ENCODE measurements at places on chromosomes 5 and 9.

DNA sequence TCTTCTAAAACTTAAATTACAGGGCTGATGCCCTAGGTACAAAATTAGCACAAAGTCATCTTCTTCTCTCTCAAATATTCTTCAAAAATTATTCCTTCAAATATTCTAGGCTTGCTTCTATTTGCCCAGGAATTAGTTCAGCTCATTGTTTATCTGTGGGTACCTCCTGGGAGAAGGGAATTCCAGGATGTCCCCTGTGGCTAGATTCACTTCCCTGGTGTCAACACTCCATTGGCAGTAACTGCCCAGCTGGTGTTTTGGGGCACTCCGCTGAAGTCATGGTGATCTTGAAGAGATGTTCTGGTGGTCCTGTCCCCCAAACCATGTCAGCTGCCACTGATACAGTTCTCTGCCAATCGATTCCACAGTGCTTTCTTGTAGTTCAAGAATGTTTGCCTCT lies 26.2 kb upstream of the TGFBR1 start:
- no peak for DNase-seq

DNA sequence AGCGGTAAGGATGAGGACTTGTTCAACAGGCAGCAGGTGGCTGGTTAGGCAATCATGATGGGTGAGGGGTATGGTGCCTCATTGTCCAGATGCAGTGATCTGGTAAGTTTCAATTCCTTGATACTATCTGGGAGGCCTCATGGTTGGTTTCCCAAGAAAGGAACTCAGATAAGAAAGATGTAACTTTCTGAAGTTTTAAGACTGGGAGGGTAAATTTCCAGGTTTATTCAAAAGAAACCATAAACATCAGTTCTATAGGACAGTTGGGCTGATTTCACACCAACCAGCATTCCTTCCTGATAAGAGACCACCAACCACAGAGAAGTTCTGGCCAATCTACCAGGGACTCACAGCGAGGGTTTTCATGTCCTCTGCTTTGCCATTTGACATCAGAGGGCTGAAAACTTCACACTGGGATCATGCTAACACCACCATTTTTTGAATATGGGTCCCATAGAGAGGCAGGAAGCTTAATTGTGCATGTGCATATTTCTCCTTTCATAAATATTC lies 773 bp upstream of the AGGF1 start:
- DNase-seq: no peak

DNA sequence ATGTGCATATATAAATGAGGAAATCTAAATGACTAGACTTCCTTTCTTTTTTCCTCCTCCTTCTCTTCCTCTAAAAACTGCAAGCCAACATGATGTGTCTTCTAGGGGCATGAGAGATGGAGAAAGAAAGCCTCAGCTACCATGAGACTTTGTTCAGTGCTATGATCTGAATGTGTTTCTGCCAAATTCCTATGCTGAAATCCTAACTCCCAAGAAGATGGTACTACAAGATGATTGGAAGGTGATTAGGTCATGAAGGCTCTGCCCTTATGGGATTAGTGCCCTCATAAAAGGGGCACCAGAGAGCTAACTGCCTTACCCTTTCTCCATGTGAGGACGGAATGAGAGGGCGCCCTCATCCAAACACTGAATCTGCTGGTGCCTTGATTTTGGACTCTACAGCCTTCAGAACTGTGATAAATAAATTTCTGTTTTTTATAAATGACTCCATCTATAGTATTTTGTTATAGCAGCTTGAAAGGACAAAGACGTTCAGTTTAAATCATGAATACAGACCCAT lies 72.2 kb upstream of the IL6ST start:
- DNase-seq: no peak

- no peak for DNase-seq
Observed at GRCh38 chr5:62653001-62653863, 74.6 kb downstream of the LRRC70 start.

DNA sequence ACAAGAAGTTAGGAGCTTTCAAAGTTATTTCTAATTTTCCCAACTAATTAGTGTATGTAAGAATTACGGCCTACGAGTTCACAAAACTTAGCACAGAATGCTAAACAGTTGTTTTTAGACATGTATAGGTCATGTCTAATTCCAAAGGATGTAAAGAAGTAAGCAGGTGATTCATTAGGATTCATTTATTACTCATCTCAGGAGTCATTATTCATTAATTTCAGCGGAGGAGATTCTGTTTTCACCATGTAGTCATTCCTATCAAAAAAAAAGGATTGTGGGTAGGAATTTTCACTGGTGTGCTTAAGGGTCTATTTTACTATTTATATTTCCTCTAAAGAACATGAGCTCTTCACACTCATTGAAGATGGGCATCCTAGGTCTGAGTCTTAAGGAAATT lies 532.2 kb downstream of the ACTL7B start:
- peak; percentile 78 for DNase-seq

DNA sequence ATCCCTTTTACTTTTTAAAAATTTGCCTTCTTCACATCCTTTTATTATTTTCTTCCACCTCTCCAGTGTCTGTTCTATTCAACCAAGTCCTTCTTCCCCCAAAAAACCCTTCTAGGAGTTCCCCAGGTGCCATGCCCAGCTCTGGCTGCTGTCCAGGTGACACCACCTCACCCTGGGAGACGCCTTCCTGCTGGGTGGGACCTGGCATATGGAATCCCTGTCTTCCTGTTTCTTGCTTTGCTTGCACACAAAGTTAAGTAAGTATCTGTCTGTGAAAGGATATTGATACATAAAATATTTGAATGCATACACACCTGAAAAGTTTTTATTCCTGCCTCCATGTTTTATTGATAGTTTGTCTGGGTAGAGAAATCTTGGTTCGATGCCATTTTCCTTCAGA lies 23.1 kb upstream of the MED10 start:
- DNase-seq: peak; percentile 48

DNA sequence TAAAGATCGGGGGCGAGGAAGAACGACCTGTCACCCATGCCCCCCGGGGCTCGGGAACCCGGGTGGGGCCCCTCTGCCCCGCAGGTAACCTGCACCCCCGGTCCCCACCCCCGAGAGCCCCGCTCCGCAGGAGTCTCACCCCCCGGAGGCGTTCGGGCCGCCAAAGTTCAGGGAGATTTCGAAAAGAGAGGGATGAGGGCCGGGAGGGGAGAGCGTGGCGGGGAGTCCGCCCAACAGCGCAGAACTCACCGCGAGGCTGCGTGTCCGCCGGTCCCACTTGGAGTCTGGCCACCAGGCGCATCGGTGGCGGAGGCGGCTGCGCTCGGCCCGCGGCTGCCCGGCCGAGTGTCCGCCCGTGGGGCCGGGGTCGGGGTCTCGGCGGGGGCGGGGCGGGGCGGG lies at the start of gene PHF19:
Gene PHF19 (minus strand): TSS at position 347 of the 399 bp plus-strand sequence. CDS start 2,447 bp downstream, outside the sequence.
- peak; percentile 39 for DNase-seq

DNA sequence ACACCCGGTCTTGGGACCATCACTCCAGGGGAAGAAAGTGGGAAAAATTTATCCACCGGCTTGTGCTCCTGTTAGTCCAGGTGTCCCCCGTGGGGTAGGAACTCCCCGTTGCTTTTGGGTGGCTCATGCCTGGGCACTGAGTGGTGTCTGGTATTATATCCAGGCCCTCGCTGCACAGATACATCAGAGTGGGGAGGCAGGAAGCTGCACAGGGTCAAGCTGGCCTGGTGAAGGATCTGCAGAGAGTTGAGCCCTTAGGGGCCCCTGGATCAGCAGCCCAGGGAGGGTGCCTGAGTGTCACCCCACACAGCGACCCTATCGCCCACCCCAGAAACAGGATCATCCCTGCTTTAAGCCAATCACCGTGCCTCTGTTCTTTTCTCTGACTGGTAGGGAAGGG lies 24.4 kb upstream of the COL5A1 start:
- no peak for DNase-seq

- no peak for DNase-seq
Observed at GRCh38 chr5:23494558-23494957, 12.9 kb upstream of the PRDM9 start.

DNA sequence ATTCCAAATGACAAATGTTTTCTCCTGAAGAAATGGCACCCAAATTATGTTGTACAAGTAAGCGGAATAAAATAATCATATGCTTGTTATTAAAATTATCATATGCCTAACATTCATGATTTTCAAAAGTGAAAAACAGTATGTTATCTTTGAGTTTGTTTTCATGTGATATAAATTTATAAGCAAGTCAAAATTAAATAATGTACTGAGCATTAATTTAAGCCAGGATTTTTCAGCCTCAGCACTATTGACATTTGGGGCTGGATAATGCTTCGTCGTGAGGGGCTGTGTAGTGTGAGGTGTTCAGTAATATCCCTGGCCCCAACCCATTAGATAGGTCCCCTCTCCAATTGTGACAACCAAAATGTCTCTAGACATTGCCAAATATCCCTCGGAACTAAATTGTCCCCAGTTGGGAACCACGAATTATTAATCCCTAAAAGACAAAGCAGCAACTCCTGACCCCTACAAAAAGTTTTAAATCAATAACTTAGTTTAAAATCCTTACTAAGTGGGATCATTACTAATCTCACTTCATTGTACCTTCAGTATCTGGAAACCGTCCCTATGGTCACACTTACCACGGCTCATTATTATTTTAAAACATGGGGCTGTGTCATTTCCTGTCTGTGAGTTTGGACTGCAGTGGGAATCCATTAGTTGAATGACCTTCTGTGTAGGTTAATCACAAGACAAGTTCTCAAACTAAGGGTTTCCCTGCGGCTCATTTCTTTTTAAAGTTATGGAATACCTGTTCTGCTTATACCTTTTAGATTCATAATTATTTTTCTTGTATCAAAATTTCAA lies 1.3 kb upstream of the NNT start:
- DNase-seq: peak; percentile 41

GRCh38 chr9:78297672-78297961 lies 692 bp downstream of the PSAT1 start:
- no peak for DNase-seq

- DNase-seq: no peak
Observed at GRCh38 chr9:20988061-20988460, 43.4 kb downstream of the HACD4 start.

- no peak for DNase-seq
Observed at GRCh38 chr9:88530051-88530450, 4.9 kb upstream of the NXNL2 start.

DNA sequence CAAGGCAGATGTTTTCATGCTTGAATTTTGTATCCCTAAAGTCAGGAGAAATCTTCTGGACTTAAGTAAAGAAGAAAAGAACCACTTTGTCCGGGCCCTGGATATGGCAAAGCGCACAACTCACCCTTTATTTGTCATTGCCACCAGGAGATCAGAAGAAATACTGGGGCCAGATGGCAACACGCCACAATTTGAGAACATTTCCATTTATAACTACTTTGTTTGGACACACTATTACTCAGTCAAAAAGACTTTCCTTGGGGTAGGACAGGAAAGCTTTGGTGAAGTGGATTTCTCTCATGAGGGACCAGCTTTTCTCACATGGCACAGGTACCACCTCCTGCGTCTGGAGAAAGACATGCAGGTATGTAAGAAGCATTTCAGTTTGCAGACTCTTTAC lies 2.3 kb downstream of the TYRP1 start:
- no peak for DNase-seq

DNA sequence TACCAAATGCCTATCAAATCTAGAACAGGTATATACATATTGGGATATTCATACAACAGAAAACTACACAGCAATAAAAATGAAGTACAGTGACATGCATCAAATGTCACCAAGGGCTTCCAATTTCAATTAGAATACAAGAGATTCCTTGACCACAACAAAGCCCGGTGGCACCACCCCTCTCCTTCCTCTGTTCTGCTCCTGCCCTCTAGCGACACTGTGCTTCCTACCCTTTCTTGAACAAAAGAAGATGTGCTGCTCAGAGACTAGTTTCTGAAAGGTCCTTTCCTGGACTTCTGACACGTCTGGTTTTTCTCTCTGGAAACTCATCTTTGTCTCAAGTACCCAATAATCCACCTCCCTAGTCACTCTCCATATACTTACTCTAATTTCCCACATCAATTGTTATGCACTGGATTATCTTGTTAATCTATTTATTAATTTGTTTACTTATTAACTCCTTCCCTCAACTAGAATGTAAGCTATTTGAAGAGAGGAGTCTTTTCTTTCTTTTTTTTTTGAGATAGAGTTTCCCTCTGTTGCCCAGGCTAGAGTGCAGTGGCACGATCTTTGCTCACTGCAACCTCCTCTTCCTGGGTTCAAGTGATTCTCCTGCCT lies 70.4 kb upstream of the CTSV start:
- DNase-seq: peak; percentile 76

All from epithelial cell of esophagus (primary cell).